ENCODE measurements at places on chromosomes 1 and 21.

GRCh38 chr1:20974069-20974468 lies 187.0 kb upstream of the HP1BP3 start:
- no peak for DNase-seq

DNA sequence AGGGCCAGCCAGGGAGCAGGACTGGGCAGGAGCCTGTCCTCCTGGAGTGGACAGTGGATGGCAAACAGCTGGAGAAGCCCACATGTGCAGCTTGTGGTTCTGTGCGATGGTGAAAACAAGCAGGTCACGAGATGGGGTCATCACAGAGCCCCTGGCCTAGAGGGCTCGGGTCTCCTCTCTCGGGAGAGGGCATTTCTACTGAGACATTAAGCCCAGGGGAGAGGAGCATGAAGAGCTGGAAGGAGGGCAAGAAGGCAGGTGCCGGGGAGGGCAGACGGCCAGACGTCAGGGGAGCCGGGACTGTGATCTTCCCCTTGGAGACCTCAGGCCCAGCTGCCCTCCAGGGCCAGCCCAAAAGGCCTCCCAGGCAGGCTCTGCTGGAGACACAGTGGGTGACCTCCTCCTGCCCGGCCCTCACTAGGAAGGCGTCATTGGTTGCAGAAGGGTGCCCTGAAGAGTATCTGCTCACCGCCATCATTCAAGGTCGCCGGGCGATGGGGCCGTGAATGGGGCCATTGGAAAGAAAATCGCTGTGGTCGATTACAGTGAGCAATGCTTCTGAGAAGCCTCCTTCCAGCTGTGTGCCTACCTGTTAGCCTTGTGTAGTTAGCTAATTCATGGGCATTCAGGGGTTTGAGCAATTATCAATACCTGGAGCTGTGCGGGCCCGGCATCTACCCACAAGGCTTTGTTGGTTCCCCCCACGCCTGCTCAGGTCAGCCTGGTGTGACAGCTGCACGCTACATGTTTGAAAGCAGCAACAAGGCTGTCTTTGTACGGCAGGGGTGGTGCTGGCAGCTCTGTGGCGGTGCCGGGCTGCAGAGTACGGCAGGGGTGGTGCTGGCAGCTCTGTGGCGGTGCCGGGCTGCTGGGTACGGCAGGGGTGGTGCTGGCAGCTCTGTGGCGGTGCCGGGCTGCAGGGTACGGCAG lies 72.3 kb upstream of the ACTRT2 start:
- DNase-seq: no peak

DNA sequence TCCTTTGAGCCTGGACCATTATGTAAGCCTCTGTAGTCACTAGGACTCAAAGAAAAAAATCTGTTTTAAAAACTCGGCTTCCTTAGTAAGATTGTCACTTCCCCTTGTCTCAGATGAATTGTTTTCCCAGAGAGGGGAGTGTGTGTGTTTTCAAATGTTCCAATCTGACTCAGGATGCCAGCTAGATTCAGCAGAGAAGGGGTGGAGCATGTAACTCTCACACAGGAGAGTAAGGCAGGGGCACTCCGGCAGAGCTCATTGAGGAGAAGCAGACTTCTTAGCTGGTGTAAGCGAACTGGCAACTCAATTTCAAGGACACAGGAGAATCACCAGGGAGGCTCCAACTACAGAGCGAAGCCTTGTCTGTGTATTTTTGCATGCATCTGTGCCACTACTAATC lies 623.2 kb downstream of the LMO4 start:
- no peak for DNase-seq

DNA sequence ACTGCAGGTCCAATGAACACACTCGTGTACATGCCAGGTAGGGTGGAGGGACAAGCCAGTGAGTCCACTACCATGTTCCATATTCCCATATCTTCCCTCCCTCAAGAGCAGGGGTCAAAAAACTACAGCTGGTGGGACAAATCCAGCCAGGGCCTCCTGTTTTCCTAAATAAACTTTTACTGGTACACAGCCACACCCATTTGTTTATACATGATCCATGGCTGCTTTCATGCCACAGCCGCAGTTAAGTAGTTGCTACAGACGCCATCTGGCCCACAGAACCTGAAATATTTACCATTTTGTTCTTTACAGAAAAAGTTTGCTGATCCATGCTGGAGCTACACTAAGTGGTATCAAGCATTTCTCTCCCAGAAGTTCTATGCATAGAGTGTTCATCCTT lies 42.4 kb downstream of the CASQ2 start:
- DNase-seq: no peak

All from bone marrow (tissue), 2 donors.